ENCODE measurements at places on chromosomes 7 and 10. TPM values are rescaled to one million over a fixed set of nuclear protein-coding genes. Genes with fewer than 3 reads are reported as not detected.

DNA sequence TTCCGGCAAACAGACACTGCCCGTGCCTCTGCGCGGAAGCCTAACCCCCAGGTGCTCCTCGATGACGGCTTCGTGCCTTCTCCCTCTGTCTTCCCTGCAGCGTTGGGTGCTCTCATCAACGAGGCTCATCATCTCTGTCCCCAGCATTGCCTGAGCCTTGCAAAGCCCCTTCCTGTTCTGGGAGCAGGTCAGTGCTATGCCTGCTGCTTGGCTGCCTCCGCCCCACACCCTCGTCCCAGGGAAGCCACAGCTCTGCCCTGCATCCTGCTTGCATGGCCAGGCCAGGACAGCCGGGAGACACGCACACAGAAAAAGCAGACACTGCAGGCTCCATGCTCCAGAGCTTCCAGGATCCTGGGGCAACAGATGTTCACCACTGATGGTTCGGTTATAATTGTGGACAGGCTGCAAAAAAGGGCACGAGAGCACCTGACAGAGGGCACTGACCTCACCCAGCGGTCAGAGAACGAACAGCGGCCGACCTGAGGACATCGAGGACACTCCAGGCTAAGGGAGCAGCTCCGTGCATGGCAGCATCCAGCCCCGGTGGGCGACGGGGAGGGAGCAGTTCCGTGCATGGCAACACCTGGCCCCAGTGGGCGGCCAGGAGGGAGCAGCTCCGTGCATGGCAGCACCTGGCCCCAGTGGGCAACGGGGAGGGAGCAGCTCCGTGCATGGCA is 265.5 kb downstream of the PTPRN2 start:
- no peak for DNase-seq

DNA sequence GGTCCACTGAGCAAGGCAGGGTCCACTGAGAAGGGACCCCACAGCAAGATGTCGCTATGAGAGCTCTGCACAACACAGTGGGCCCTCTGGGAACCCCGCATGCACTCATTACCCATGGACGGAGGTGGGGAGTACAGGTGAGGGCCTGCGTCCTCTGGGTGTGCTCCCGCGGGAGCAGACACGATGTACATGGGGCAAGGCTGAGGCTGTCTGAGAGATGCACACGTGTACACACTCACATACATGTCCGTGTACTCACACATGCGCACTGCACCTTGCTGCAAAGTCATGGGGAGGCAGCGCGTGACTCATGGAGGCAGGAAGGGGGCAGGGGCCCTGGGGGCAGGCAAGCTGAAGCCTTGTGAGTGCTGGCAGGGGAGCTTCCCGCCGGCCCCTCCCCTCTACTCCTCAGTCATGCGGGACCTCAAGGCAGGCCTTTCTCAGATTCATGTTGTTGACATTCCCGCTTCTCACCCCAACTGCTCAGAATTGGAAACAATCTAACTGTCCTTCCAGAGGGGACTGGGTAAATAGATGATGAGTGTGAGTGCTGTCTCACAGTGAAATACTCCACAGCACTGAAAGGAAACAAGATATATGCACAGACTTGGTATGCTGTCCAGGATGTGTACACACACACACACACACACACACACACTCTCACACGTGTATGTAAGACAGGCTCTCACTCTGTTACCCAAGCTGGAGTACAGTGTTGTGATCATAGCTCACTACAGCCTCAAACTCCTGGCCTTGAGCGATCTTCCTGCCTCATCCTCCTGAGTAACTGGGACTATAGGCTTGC is 40.0 kb downstream of the GOLGA7B start:
- no peak for DNase-seq

DNA sequence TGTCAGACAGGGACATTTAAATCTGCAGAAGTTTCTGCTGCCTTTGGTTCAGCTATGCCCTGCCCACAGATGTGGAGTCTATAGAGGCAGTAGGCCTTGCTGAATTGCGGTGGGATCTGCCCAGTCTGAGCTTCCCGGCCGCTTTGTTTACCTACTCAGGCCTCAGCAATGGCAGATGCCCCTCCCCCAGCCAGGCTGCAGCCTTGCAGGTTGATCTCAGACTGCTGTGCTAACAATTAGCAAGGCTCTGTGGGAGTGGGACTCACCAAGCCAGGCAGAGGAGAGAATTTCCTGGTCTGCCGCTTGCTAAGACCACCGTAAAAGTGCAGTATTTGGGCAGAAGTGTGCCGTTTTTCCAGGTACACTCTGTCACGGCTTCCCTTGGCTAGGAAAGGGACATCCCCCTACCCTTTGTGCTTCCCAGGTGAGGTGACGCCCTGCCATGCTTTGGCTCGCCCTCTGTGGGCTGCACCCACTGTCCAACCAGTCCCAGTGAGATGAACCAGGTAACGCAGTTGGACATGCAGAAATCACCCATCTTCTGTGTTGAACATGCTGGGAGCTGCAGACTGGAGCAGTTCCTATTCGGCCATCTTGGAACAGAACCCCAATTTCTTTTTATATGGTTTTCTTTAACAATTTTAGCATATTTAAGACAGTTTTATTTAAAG is 28.4 kb upstream of the VWDE start:
- DNase-seq, result no peak

The PRKAR2B gene
- 16.3 TPM for total RNA-seq

The TMEM229A gene
- total RNA-seq, result not detected

DNA sequence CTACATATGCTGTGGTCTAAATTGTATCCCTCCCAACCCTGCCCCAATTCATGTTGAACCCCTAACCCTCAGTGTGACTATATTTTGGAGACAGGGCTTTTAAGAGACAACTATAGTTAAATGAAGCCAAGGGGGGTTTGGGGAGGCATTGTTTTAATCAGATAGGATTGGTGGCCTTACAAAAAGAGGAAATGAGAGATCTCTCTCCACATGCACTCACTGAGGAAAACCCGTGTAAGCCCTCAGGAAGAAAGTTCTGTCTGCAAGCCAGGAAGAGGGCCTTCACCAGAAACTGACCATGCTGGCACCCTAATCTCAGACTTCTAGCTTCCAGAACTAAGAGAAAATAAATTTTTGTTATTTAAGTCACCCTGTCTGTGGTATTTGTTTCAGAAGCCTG is 276.7 kb downstream of the KIF20B start:
- no peak for DNase-seq

The PON3 gene
- 0.56 TPM for total RNA-seq

DNA sequence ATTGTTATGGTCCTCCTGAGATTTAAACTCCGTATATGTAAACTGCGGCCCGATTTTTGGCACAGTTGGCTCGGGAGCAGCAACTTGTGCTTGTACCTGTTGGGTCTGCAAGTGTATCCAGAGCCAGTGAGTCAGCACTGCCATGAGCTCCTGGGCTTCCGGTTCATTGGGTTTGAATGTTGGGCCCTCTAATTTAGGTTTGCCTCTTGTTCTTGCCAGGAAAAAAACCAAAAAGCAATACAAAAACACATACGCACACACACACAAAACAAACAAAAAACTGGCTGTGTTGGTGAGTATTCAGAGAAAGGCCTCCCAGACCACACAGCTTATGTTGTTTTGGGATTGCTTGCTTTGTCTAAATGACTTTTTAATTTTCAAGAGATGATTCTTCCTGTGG is 26.3 kb downstream of the SND1 start:
- DNase-seq, result no peak

The KIF5B gene
- 133 TPM for total RNA-seq

GRCh38 chr7:89247207-89247606 is 451.7 kb upstream of the TEX47 start:
- DNase-seq, result no peak

DNA sequence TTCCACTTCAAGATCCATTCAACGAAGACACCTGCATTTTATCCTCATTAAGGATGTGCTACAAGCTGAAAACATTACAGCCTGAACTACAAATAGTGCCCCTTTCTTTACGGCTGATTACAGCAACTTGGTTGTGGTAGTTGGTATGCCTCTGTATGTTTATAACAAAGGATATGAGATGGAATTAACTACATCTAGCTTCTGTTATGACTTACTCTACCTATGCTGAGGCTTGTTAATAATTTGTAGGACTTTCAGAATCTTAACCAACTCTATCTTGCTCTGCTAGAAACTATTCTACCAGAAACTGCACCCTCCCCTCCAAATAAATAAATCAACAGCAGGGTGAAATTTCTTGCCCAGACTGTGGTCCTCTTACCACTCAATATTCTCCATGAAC is 448.1 kb downstream of the GRM8 start:
- no peak for DNase-seq

The UNC5B gene
- 12.2 TPM for total RNA-seq

GRCh38 chr10:18976696-18977251 is 71.8 kb upstream of the MALRD1 start:
- no peak for DNase-seq

The NPC1L1 gene
- 0.13 TPM for total RNA-seq

DNA sequence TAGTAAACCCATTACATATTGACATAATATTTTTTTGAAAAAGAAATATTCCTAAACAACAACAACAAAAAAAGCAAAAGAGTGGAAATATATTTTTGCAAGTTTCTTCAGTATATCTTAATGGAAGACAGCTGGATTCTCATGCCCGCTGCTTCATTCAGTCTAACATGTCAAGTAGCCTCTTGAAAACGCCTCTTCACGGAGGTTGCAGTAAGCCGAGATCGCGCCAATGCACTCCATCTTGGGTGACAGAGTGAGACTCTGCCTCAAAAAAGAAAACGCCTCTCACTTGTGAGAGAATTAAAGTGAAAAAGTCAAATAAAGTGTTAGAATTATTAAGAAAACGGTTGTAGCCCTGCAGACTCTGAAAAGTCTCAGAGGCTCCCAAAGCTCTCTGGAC is 1.3 kb downstream of the CUTC start:
- DNase-seq, result no peak

The PRLHR gene
- total RNA-seq, result not detected

DNA sequence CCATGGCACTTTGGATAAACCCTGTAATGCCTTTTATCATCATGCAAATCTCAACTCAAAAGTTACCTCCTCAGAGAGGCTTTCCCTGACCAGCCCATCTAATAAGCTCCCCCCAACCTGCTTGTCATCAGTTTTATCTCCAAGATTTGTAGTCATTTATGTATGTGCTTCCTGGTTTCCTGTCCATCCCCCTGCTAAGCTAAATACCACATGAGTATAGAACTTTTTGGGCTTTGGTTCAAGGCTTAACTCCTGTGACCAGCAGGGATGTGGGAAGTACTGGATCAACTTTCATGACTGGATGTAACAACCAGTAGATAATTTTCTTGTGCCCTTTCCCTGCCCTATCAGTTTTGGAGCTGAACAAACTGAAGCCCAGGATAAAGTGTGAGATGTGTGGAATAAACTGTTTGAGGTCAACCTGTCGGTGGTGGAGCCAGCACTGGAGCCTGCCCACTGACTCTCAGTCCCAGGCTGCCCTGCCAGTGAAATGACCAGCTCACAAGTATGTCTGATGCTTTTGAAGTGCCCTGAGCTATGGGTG is 148.6 kb downstream of the CYP26A1 start:
- DNase-seq, result no peak

GRCh38 chr10:120365872-120366271 is 91.2 kb upstream of the PLPP4 start:
- no peak for DNase-seq

The NFE2L3 gene
- total RNA-seq, result 0.91 TPM

The GRID1 gene
- 1.1 TPM for total RNA-seq

- DNase-seq, result no peak
These were observed 332.1 kb downstream of the GPR158 start for GRCh38 chr10:25506821-25507335.

GRCh38 chr7:127150543-127150942 is 102.2 kb downstream of the GRM8 start:
- DNase-seq, result no peak

The MSS51 gene
- total RNA-seq, result 1.8 TPM

DNA sequence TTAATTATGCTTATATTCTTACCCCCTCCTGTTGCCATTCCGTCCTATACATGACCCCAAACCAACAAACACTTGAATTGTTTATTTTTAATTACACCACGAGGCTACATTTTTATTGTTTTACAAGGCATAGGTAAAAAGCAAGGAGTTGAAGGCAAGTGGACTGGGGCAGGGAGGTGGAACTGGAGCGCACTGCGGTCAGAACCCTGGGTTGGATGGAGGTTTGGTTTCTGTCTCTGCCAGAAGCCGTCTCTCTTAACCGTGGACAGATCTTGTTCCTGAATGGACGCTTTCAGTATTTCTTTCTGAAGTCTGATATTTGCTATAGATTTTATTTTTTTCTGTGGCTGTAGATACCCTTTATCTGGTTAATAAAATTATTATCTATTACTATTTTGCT is 19.9 kb upstream of the IGFBP3 start:
- no peak for DNase-seq

- DNase-seq, result no peak
These were observed 16.4 kb downstream of the STAMBPL1 start for GRCh38 chr10:88896372-88896993.

The NEUROD6 gene
- total RNA-seq, result not detected

The ATRNL1 gene
- 0.38 TPM for total RNA-seq

DNA sequence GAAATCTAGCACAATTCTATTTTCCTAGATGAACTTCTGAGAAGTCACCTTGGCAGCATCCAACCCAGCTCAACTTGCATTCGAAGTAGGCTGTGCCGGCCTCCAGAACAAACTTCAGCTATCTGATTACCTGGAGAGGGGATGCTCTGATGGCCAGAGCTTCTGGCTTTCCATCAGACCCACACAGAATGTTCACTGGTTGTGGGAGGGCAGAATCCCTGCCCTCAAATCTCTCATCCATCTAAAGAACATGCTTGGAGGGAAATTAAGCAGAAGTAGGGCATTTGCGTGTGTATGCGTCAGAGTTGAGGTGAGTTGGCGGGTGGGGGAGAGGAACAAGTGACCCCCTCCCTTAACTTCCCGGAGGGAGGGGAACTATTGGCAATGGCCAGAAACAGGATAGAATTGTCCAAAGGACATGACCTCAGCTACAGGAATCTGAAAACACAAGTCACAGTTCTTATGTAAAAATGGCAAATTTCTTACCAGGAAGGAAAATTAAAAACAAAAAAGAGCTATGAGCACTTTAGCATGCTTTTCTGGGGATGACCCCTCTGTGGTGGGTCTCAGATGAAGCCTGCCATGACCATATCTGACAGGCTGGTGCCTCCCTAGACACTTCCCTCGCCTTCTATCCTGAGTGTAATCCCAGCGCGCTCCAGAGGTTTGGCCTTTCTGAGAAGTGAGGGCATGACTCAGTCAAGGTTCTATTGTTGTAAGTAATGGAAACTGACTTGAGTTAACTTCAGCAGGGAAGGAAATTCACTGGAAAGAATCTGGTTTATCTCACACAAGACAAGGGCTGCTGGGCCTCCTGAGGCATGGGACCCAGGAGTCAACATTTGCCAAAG is 278.8 kb downstream of the RPS24 start:
- DNase-seq, result no peak

DNA sequence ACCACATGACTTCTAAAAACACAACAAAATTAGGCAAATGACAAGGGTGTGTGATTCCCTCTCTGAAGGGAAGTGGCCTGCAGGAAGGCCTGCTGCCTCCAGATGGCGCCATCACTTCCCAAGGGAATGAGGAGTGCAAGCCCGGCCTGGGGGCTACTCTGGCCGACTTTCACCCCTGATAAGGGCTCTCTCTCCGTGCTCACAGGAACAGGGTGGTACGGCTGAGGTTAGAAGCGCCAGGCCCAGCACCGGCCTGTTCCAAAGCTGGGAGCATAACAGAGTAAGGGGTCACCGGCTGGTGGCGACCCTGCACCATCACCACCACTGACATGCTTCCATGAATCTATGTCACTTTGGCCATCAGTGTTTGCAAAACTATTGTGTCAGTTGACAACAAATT is 13.1 kb downstream of the RBP3 start:
- no peak for DNase-seq

- DNase-seq, result no peak
These were observed 136.5 kb downstream of the PKD1L1 start for GRCh38 chr7:47811632-47812380.

The VSIR gene
- total RNA-seq, result 116 TPM

The H2BK1 gene
- not detected for total RNA-seq

Measured in Right ventricle myocardium superior (tissue), 1 donor.